ENCODE measurements at places on chromosomes 3 and 15.

DNA sequence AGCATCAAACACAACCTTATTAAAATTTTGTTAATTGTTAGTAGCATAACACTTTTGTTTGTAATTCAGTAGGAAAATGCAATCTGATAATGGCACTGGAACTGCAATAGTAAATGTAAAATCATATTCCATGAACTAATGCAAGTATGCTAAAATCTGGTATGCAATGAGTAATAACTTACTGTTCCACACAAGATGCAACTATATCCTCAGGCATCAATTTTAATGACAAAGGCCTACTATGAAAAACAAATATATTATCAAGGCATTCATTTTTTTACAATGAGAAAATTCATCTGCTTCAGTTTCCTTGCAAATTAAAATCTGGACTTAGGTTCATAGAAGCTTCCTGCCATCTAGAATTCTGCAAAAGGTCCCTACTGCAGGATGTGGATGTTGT, 1.4 kb upstream of the NSMCE3 start:
- DNase-seq = no peak

DNA sequence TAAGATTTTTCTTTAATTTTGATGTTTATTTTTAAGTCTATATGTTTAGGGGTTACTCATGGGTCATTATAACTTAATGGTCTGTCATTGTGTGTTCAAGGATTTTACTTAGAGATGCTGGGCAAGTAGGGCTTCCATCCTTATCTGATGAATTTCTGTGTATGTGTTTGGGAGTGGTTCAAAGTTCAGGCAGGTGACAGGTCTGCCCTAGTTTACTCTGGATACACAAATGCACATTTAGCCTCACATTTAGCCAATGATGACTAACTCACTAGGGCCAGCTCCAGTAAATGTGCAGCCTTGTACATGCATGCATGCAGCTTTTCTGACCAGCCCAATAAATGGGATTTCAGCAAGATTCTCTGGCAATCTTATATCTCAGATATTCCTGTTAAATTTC, 554.1 kb downstream of the SI start:
- no peak for DNase-seq

DNA sequence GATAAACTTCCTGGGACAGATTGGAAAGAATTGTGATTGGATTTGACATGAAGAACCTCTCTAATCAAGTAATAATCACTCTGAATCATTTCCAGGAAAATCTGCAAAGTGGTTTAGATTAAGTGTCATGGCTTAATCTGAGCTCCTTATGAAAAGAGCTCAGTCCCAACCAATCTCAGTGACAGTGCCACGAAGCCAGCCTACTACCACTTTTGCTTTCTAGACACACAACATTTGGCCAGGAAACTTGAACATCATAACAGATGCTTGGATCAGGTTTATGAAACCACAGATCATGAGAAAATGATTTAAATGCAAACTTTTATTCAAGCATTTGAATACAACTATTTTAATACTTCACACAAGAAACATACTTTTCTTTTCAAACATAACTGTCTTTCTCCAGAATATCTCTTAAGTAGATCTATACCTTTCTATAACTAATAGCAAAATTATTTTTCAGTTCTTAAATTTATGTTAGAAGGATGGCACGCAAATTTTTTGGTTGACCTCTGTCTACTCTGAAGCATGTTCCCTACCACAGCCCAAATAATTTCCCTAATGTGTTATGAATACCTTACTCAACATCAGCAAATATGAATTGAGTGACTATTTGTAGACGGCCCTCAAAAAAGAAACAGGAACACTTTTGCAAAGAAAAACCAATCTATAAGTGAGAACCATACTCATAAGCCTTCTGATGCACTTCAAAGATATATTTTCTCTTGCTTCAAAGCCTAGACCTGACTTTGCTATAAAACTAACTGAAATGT, 495.0 kb upstream of the ZNF385D start:
- DNase-seq = no peak

GRCh38 chr3:62332017-62332416, 41.3 kb downstream of the FEZF2 start:
- no peak for DNase-seq

- DNase-seq = no peak
These were observed 39.1 kb downstream of the MYO9A start for GRCh38 chr15:72078887-72079286.

GRCh38 chr3:153130312-153130977, 31.6 kb upstream of the RAP2B start:
- no peak for DNase-seq

DNA sequence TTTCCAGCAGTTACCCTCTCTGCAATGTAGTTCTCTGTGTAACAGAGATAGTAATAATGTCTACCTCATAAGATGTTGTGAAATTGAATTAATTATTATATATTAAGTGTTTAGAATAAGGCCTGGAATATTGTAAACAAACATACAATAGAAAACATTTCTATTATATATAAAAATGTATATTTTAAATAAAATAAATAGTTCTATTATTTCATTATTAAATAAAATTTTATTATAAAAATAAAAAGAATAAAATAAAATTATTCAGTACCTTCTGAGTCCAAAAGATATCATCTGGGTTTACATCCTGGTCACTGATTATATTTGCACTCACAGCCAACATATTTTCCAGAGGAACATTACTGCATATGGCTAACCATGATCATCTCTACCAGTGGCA, 135.4 kb downstream of the LRRC3B start:
- DNase-seq = no peak

DNA sequence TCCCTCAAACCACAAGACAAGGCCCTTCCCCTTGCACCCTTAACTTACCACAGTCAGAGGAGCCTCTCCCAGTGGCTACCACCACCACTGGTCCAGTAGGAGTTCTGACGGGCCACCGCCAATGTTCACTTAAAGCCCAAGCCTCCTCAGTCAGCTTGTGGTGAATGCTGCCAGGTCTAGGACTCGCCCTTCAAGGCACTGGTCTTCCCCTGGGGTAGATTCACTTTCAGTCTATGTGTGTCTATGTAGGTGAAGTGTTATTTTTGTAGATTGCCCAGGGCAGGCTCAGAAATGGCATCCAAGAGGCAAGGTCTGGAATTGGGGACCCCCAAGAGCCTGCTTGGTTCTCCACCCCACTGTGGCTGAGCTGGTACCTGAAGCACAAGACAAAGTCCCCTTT, 15.4 kb upstream of the CASR start:
- DNase-seq = no peak

- DNase-seq = no peak
These were observed 21.4 kb downstream of the OPA1 start for GRCh38 chr3:193614430-193614829.

GRCh38 chr15:68205954-68206539, 915 bp upstream of the CALML4 start:
- no peak for DNase-seq

DNA sequence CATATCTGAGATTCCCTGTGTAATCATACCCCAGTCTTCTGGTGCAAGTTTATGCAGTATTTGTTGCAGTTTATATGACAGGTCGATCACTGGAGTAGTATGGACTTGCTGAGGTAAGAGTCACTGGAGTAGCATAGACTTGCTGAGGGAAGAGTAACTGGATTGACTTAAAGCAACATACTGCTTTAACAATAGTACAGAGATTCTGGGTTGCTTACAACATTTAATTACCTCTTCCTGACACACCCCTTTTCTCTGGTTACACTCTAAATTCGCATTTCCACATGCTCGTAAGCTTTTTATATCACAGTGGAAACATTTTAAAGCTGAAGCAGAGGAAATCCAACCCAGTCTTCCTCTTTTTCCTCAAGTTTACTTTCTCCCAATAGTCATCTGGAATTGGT, 11.8 kb downstream of the AAGAB start:
- DNase-seq = no peak

GRCh38 chr3:32870373-32871095, 52.7 kb downstream of the TRIM71 start:
- DNase-seq = no peak

DNA sequence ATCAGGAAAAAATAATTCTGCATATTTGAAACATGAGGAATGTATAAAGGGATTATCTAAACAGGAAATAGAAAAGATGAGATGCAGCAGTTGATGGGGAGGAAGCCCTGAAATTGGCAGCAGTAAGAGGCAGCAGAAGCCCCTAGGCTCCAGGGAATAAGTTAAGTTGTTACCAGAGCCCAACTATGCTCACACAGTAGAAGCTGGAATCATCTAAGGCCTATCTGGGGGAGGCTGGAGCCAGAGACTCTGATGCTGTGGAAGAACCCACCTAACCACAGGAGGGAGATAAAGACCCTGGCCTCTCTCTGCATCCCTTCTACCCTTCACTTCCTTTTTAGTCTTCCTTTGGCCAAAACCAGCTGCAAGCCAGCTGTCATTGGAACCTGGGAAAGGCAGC, 519.7 kb downstream of the DIPK2A start:
- DNase-seq = no peak

GRCh38 chr3:151800431-151800830, 13.5 kb upstream of the AADAC start:
- no peak for DNase-seq

GRCh38 chr15:76994496-76994895, 430 bp upstream of the PSTPIP1 start:
- DNase-seq = no peak

DNA sequence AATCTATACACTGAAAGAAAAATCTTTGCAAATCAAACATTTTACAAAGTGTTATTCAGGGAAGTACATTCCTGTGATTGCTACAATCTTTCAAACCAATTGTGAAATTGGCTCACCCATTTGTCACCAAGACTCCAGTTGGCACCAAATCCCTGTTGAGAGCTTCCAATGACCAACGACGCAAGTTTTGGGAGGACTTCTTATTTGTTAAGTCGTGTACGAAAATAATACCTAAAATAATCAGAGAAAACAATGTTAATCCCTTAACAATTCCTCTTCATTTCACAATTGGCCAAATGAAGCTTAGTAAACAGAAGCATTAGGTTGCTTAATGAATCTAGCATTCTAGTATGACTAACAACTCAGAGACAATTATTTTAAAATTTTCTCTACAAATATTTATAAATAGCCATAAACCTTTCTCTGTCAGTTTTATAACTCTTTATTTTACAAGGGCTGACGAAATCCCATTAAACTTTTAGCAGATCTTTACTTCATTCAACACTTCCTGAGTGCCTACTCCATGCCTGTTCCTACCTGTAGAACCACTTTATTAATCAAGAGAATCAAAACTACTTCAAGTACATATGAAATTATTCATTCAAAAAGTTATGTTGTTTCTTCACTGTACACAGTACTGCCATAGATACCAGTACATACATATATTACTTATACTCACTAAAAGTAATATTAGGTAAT, 24.0 kb upstream of the HGD start:
- no peak for DNase-seq

GRCh38 chr3:125022206-125022605, 33.6 kb downstream of the HEG1 start:
- no peak for DNase-seq

GRCh38 chr3:147305533-147306250, 100.7 kb downstream of the ZIC4 start:
- no peak for DNase-seq

- DNase-seq = no peak
These were observed 15.4 kb downstream of the CRTC3 start for GRCh38 chr15:90545095-90545494.

DNA sequence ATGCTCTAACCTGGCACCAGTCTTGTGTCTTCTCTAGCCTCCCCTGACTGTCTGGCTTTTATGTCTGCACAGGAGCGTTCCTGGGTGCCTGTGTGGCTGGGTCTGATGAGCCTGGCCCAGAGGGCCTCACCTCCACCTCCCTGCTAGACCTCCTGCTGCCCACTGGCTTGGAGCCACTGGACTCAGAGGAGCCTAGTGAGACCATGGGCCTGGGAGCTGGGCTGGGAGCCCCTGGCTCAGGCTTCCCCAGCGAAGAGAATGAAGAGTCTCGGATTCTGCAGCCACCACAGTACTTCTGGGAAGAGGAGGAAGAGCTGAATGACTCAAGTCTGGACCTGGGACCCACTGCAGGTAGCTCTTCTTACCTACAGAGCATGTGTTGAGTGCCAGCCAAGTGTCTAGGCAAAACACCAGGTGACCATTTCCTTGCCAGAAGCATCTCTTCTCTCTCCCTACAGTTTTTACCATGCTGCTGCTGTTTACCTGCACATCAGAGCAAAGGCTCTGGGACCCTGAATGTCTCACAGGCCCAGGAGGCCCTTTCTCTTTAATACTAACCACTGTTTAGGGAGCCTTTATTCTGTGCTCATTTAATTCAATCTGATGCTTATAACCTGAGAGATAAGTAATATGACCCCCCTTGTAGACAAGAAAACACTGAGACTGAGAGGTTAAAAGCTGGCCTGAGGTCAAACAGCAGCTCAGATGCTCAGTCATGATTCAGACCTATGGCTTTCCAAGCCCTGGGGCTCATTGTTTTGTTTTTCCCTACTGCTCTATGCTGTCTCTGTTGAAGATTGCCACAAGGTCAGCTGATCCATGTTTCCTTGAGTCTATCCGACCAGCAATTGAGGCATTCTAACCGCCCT, 10.4 kb downstream of the PODXL2 start:
- no peak for DNase-seq

DNA sequence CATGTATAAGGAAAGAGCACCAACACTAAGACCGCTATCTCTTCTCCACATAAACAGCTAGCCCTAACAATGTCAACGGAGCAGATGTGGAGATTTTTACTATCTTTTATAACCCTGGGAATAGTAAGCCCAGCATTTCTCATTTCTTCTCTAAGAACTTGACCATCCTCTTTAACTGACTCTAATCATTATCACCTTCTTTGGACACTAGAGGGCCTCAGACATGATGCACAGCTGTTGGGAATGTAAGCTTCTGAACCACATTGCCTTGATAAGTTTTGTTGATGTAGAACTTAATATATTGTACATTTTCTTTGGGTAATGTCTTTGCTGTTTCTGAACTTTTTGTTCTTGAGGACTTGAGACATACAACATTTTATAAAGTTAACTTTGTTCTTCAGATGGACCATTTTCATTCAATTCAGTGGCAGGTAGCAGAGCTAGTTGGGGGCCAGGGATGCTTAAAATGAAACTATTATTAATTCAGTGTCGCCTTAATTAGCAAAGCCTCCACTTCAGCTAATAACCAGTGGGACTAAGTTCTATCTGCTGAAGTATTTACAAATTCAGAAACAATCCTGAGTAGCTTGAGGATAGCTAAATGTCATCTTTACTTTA, 9.6 kb upstream of the TAGLN3 start:
- no peak for DNase-seq

- DNase-seq = no peak
These were observed 480.3 kb downstream of the LPP start for GRCh38 chr3:188634285-188634684.
